ENCODE measurements at places on chromosomes 1 and 21.
A peak's percentile ranks its signal among the peaks of the same experiment; 100 is the strongest.

- no peak for DNase-seq
These were observed 147.0 kb downstream of the VAV3 start for GRCh38 chr1:107817935-107818334.

DNA sequence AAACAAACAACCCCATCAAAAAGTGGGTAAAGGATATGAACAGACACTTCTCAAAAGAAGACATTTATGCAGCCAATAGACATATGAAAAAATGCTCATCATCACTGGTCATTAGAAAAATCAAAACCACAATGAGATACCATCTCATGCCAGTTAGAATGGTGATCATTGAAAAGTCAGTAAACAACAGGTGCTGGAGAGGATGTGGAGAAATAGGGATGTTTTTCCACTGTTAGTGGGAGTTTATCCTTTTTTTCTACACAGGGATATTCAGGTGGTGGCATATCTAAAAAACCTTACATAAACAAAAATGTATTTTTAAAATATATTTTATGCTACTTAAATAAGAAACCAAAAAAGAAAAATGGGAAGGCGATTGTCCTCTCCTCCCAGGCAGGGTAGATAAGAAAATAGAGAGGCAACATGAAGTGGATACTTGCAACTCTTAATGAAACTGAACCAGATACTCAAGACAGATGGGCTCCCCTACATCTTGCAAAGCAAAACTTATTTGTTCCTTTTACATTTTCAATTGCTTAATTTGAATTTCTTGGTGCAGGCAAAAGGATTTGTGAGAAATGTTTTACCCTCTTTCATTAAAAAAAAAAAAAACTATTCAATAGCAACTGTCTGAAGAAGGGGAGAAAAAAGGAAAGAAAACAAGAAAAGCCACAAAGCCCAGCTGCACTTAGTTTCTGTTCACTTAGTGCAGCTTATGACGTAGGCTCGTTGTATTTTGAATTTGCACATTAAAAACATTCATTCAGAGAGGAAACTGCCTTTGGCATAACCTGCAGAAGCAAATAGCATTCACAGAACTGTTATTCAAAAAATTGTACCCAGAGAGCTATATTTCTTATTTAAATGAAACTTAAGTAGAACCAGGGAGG, 36.9 kb upstream of the RGS1 start:
- DNase-seq, result no peak

DNA sequence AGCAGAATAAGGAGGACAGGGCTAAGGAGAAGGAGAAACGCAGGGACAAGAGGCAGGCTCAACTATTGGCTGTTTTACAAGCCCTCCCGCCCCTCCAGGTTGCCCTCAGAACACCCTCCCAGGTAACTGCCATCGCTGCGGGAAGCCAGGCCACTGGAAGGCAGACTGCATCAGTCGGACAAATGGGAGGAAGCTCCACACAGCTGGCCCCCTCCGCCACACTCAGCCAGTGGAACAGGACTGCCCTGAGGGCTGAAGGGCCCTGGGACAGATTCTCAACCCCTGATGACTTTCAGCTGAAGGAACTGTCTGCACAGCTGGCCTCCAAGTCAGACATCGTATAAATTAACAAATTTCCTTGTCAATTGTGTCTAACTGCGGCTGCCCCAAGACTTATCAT, 21.8 kb downstream of the LRRC3 start:
- no peak for DNase-seq

- DNase-seq, result no peak
These were observed 81.1 kb upstream of the TIAM1 start for GRCh38 chr21:31425138-31425537.

DNA sequence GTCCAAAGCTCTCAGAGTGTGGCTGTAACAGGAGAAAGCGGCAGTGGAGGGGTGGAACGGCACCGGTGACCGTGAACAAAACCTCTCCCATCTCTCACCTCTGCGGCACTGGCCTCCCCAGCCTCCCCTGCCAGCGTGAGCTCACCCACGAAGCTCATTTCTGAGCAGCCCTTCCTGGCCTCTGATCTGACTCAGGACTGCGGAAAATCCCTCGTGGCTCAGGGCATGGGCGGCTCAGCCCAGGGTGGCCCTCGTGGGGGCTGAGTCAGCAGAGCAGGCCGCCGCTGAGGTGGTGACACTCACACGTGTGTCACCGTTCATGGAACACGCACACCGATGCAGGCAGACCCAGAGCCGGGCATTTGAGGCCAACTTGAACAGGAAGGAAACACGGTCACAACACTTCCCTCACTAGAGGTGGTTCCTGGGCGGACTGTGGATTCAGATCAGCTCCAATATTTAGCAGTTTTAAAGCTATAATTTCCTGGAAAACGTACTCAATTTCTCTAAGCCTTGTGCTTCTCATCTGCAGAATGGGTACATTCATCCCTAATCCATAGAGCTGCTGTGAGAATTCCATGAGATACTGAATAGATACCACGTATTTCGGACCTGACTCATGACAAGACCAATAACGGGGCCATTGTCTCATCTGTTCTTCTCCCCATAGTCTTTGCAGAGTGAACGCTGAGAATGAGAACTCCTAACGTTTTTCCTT, 115.0 kb upstream of the TMPRSS2 start:
- DNase-seq, result no peak

DNA sequence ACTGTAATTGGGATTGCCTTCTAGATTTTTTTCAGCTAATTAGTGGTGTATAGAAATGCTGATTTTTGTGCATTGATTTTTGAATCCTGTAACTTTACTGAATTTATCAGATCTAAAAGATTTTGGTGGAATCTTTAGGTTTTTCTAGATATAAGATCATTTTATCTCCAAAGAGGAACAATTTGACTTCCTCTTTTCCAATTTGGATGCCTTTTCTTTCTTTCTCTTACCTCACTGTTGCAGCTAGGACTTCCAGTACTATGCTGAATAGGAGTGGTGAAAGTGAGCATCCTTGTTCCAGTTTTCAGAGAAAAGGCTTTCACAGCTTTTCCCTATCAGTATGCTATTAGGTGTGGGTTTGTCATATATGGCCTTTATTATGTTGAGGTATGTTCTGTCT, 53.6 kb downstream of the TESK2 start:
- no peak for DNase-seq

- DNase-seq, result no peak
These were observed 224.9 kb upstream of the FGGY start for GRCh38 chr1:59071876-59072582.

GRCh38 chr1:48889082-48889481, 112.4 kb upstream of the BEND5 start:
- DNase-seq, result no peak

GRCh38 chr1:236403905-236404696, 10.0 kb downstream of the EDARADD start:
- DNase-seq, result no peak

GRCh38 chr1:112237983-112238545, 157.9 kb upstream of the CTTNBP2NL start:
- no peak for DNase-seq

DNA sequence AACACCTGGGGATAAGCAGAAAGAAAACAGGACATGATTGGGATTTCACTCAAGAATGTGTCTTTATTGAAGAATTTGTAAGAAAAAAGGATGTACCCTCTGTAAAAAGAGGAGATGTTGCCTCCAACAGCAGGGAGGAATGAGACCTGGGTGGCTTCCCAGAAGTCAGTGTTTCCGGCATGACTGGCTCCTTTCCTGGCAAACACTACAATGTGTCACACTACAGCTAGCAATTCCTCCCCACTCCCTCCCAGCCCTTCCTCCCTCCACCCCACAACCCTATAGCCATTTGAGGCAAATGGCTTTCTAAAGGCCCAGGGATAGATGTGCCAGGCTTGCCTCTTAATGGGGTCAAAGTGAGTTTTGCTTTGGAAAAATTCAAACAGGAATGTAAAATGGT, 11.5 kb upstream of the COL8A2 start:
- peak; percentile 83 for DNase-seq

DNA sequence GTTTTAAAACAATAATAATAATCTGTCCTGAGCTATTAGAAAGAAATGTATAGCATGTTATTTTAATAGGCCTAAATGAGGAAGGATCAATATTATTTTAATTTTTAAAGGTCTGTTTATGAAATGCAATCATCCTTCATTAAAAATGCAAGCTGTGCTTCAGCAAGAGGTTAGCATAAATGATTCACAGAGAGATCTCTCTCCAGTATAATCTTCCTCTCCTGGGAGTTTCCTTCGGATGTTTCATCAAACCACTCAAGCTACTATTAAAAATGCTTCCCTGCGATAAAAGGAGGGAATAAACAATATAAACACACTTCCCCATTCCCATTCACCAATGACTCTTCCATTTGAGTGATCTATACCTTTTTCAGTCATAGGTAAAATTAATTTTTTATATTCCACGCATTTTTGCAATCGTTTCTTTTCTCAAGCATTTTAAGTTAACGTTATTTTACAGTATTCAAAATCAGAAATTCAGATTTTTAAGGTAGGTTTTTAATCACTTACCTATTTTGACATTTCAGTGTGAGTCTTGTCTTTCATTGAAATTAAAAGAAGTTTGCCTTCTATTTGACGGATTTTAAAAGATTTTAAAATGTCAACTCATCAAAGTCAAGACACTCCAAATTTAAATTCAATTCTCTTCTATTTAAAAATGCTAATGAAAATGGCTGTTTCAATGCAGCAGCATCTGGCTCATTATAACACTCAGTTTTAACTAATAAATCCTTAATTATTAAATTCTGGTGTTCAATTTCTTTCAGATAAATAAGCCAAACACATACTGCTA, 64.3 kb downstream of the RERE start:
- no peak for DNase-seq

- DNase-seq, result no peak
These were observed 1.2 kb downstream of the WNT4 start for GRCh38 chr1:22141554-22142314.

Measured in GM04504 (cell line).